ENCODE measurements at places on chromosomes 13 and 19. TPM values are rescaled to one million over a fixed set of nuclear protein-coding genes. Genes with fewer than 3 reads are reported as not detected.

The CYP4F2 gene
- 0.14 TPM for total RNA-seq

The PLPP2 gene
- not detected for total RNA-seq

The C19orf18 gene
- not detected for total RNA-seq

DNA sequence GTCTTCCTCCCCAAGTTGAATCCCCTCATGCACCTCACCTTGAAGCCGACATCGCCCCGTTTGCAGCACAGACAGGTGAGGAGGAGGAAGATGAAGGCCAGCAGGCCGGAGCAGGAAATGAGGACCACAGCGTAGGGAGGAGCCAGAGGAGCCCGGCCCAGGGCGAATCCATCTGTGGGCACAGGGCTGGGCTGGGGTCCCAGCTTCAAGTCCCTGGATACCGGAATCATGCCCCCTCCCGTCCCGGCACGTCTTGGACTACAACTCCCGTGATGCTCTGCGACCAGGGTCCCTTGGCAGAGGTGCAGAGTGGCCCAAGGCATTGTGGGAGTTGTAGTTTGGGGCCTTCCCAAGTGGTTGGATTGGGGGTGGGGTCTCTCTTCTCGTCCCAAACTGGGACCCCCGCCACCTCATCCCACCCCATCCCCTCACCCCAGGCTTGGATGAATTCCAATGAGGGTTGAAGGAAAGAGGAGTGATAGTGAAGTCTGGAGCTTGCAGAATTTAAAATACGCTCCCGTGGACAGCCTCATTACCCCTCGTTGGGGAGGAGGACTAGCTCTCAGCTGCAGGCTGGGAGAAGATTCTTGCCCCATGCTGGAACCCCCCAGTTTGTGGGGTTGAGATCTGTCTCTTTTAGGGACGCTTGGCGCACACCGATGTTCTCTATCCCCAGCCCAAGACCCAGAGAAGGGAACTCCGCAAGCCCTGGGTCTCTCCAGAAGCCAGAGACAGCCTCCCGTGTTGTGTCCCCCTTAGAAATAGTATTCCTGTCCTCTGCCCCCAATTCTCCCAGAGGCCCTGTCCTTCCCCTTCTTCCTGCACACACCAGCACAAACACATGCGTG lies 990 bp downstream of the LMTK3 start:
- DNase-seq, result peak; percentile 73

DNA sequence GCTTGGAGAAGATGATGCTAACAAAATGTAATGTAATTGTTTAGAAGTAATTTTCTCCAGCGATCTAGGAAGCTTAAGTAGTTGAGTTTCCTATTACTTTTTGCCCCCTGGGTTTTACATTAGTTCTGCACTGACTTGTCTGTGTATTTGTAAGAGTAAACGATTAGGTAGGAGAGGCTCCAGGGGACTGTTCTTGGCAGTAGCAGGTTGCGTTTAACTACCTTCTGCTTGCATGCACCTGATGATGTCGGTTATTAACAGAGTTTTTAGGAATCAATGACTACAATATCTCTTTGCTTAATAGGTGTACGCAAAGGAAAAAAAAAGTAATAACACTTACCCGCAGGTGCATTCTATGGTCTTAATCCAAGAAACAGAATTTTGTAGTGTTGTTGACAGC lies 18.3 kb upstream of the UGGT2 start:
- no peak for DNase-seq

DNA sequence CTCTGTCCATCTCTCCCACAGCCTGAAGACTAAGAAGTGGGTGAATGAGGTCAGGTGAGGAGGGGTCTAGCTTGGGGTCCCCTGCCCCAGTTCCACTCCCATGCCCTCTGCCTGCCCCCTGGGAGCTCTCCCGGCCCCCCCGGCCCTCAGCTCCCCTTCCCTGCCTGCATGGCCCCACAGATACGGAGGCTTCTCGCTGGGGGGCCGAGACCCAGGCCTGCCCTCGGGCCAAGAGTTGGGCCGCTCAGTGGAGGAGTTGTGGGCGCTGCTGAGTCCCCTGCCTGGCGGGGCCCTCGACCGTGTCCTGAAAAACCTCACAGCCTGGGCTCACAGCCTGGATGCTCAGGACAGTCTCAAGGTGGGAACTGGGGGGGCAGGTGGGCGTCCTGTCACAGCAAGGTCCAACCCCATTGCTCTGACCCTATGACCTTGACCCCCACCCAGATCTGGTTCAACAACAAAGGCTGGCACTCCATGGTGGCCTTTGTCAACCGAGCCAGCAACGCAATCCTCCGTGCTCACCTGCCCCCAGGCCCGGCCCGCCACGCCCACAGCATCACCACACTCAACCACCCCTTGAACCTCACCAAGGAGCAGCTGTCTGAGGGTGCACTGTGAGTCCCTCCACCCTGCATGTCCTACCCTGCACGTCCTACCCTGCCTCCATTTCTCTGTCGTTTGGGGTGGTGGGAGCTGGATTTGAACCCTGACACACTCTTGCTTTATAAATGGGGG lies 10.9 kb upstream of the ARHGAP45 start:
- DNase-seq, result no peak

- DNase-seq, result no peak
Measured at GRCh38 chr13:67642657-67643056, 412.5 kb upstream of the PCDH9 start.

DNA sequence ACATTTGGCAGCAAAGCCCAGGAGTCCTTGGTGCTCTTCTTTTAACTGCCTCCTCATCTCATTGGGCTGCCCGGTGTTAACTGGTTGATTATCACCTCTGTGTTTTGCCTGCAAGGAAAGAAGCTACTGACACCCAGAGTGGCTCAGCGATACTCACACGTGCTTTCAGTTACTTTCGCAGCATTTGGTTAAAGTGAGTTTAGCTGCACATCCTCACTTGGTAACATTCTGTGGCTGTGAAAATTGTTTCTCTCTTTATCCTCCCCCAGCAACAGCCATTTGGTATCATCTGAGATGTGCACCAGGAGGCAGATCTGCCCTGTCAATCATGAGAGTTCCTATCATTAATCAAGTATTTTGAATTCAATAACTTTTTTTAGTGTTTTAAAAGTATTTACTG lies 44.6 kb upstream of the GPR183 start:
- DNase-seq, result peak; percentile 38

All from activated naive CD8-positive, alpha-beta T cell treated with anti-CD3 and anti-CD28 coated beads for 36 hours (primary cell).